ENCODE measurements at places on chromosomes 3 and 15. TPM values are rescaled to one million over a fixed set of nuclear protein-coding genes. Genes with fewer than 3 reads are reported as not detected.

JMJD7 gene
- total RNA-seq: 2.2 TPM

SLITRK3 gene
- total RNA-seq: 10.3 TPM

KLHL25 gene
- total RNA-seq: 26.3 TPM

SRP14 gene
- 101 TPM for total RNA-seq

ABI3BP gene
- 3.0 TPM for total RNA-seq

FANCI gene
- total RNA-seq: 8.4 TPM

SLC15A2 gene
- 9.3 TPM for total RNA-seq

IL5RA gene
- 0.49 TPM for total RNA-seq

ZBED2 gene
- total RNA-seq: not detected

KNG1 gene
- not detected for total RNA-seq

GOLGA8H gene
- 0.49 TPM for total RNA-seq

C3orf80 gene
- total RNA-seq: 9.6 TPM

GOLGA6L7 gene
- not detected for total RNA-seq

CPB1 gene
- total RNA-seq: not detected

EFCAB12 gene
- under 0.01 TPM for total RNA-seq

MLF1 gene
- total RNA-seq: 18.7 TPM

P3H2 gene
- 3.7 TPM for total RNA-seq

CCR3 gene
- total RNA-seq: not detected

SKOR1 gene
- 0.25 TPM for total RNA-seq

CAPN3 gene
- total RNA-seq: 0.49 TPM

NOX5 gene
- total RNA-seq: not detected

MAP3K13 gene
- total RNA-seq: 42.0 TPM

IL17RE gene
- 0.49 TPM for total RNA-seq

CPNE4 gene
- total RNA-seq: 7.9 TPM

COPB2 gene
- total RNA-seq: 70.1 TPM

All from temporal lobe (tissue), 4 donors.